Subcutaneous adipose tissue (tissue), 4 donors: ENCODE measurements at places on chromosomes 4 and X. TPM values are rescaled to one million over a fixed set of nuclear protein-coding genes. Genes with fewer than 3 reads are reported as not detected.

Gene SRPX2
- total RNA-seq = 89.7 TPM

Gene SLC6A8
- 20.2 TPM for total RNA-seq

Gene CCDC149
- 20.3 TPM for total RNA-seq

Gene DGKK
- total RNA-seq = not detected

Gene HHIP
- 1.6 TPM for total RNA-seq

Gene ZNF81
- 4.7 TPM for total RNA-seq

Gene ARL13A
- not detected for total RNA-seq

Gene MAGEC2
- total RNA-seq = not detected

Gene PRRG1
- 16.3 TPM for total RNA-seq

Gene NAA11
- not detected for total RNA-seq

Gene ERCC6L
- not detected for total RNA-seq

Gene NEIL3
- total RNA-seq = 0.66 TPM

Gene SAGE1
- not detected for total RNA-seq

Gene ASB12
- total RNA-seq = not detected

Gene GATA1
- total RNA-seq = not detected

Gene IL21
- total RNA-seq = not detected

Gene GNRHR
- not detected for total RNA-seq

Gene OTC
- total RNA-seq = not detected

Gene TACR3
- not detected for total RNA-seq
